HT-29 (cell line): ENCODE measurements at places on chromosomes 7 and 10. TPM values are rescaled to one million over a fixed set of nuclear protein-coding genes. Genes with fewer than 3 reads are reported as not detected.

Gene FAM171A1
- total RNA-seq, result not detected in 2 replicates

Gene NKX2-3
- not detected in 2 replicates for total RNA-seq

Gene ATG9B
- 0.47 and 1.0 TPM in 2 replicates for total RNA-seq

Gene SPDYE8
- total RNA-seq, result not detected in 2 replicates

Gene CDC14C
- not detected in 2 replicates for total RNA-seq

Gene TLX1
- not detected in 2 replicates for total RNA-seq

Gene CYP2C8
- not detected in 2 replicates for total RNA-seq

Gene TMEM213
- total RNA-seq, result not detected in 2 replicates

Gene POU6F2
- total RNA-seq, result not detected in 2 replicates

Gene PIK3AP1
- 10.7 and 12.8 TPM in 2 replicates for total RNA-seq

Gene DNAAF5
- total RNA-seq, result 122 and 124 TPM in 2 replicates

Gene BTRC
- total RNA-seq, result 3.0 TPM in 2 replicates

Gene GBX1
- not detected in 2 replicates for total RNA-seq

Gene TET1
- under 0.01 and 0.03 TPM in 2 replicates for total RNA-seq

Gene ANKRD30A
- not detected in 2 replicates for total RNA-seq

Gene RELN
- total RNA-seq, result not detected in 2 replicates

Gene CUEDC2
- 37.0 and 38.6 TPM in 2 replicates for total RNA-seq

Gene WNT8B
- total RNA-seq, result 0.03 and 0.23 TPM in 2 replicates

Gene PTPRN2
- total RNA-seq, result 0.52 and 1.7 TPM in 2 replicates

Gene MYOZ1
- not detected in 2 replicates for total RNA-seq

Gene OPALIN
- not detected in 2 replicates for total RNA-seq

Gene LRIT1
- not detected in 2 replicates for total RNA-seq

Gene PTPN20
- total RNA-seq, result not detected in 2 replicates

Gene VGF
- total RNA-seq, result 0.39 and 0.48 TPM in 2 replicates

Gene CCL24
- not detected in 2 replicates for total RNA-seq
